ENCODE measurements at places on chromosomes 5 and 9.

GRCh38 chr5:131848662-131849061, 51.8 kb upstream of the FNIP1 start:
- no peak for DNase-seq

DNA sequence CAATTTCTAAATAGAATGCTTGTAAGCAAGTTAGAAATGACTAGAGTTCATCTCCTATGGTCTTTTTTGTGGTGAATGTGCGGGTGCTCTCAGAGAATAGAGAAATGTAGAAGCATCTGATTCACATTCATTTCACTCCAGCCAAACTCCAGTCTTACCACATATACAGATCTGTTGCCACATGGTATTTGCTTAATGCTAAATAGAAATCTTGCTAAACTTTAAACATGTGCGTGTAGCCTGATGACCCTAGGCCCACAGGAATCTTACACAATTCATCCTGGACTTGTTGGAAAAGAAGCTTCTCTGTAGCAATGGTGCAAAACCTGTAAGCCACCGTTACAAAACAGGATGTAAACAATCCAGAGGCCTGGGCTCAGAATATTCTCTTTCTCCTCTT, 135.2 kb downstream of the PCSK1 start:
- DNase-seq: no peak

- peak; percentile 71 for DNase-seq
Measured at GRCh38 chr9:136133191-136133958, 14.7 kb upstream of the TMEM250 start.

DNA sequence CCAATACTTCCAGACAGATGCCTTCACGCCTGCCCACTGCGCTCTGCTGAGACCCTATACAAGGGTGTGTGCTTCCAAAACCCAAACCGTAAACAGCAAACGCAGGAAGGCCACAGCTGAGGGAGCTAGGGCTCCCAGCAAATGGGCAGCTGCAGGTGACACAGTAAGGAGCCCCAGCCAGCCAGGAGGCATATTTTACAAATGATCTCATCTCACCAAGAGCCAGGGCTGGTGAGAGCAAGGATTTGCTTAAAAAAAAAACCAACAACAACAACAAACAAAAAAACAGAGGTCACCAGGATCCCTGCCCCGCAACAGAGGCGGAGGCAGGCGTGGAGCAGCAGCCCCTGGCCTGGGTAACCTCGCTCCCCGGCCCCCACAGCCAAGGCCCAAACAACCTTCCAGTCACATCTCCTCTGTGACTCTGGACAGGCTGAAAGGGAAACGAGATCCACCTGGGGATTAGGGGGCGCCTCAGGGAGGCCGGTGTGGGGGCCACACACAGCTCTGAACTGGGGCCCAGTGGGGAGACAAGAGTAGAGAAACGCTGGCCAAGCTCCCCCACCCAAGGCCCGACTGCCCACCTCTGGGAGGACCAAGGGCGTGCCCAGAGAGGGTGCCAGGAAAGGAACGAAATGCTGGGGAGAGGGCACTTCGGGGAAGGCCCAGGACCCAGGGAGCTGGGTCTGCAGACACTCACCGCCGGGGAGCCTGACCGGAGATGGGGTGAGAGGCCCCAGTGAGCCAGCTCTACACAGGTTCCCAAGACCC, 3.3 kb downstream of the NACC2 start:
- no peak for DNase-seq

GRCh38 chr9:127586537-127586936, 25.5 kb upstream of the STXBP1 start:
- DNase-seq: peak; percentile 82

DNA sequence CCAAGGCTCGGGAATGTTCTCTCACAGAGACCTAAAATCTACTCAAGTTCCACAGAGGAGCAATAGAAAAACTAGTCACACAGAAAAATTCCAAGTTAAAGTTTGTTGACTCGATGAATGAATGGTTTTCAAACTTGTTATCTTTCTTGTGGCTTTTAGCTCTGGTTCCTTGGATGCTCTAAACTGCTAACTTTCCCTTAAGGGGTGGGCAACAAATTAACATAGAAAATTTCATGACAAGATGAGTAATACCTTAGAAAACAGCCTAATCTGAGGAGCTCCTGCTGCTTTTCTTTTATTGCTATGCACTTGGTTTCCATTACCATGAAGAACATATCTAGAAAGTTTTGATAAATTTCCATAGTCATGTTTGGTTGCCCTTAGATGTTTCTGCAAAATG, 100.2 kb upstream of the CCDC112 start:
- no peak for DNase-seq

DNA sequence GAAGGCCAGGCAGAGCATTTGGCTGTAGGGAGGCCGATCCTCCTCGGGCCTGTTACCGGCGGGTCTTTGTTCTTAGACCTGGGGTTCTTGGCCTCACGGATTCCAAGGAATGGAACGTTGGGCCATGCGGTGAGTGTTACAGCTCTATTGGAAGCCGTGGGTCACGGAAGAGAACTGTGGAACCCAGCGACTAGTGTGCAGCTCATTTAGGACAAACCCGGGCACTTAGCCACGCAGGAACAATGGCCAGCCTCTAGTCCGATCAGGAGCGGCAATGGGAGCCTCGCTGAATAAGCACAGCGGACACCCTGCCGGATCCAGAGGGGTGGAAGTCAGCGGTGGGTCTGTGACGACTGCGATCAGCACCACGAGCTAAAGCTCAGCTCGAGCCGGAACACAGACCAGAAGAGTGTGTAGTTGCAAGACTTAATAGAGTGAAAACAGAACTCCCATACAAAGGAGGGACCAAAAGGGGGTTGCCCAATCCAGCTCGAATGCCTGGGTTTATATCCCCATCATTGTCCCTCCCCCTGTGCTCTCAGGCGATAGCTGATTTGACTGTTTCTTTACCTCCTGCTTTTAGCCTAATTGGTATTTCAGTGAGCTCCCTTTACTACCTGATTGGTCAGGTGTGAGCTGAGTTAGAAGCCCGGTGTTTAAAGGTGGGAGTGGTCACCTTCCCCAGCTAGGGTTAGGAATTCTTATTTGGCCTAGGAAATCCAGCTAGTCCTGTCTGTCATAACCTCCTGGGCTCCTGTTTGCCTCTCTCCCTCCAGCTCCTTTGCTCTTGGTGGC, 53.7 kb upstream of the RPL26L1 start:
- no peak for DNase-seq

All from NCI-H2171 (cell line).